ENCODE measurements at places on chromosomes 11 and 22.

DNA sequence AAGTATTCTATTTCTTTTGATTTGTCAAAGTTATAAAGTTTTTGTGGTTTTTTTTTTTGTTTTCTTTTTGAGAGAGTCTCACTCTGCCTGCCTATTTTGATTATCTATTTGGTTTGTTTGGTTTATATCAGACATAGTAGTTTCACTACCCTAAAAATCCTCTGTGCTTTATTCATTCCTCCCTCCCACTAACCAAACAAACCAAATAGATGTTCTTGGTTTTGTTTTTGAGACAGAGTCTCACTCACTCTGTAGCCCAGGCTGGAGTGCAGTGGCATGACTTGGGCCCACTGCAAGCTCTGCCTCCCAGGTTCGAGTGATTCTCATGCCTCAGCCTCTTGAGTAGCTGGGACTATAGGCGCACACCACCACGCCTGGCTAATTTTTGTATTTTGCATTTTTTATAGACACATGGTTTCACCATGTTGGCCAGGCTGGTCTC, 67.9 kb downstream of the ENTHD1 start:
- DNase-seq, result no peak

GRCh38 chr11:45366619-45367190, 80.6 kb upstream of the SYT13 start:
- DNase-seq, result no peak

DNA sequence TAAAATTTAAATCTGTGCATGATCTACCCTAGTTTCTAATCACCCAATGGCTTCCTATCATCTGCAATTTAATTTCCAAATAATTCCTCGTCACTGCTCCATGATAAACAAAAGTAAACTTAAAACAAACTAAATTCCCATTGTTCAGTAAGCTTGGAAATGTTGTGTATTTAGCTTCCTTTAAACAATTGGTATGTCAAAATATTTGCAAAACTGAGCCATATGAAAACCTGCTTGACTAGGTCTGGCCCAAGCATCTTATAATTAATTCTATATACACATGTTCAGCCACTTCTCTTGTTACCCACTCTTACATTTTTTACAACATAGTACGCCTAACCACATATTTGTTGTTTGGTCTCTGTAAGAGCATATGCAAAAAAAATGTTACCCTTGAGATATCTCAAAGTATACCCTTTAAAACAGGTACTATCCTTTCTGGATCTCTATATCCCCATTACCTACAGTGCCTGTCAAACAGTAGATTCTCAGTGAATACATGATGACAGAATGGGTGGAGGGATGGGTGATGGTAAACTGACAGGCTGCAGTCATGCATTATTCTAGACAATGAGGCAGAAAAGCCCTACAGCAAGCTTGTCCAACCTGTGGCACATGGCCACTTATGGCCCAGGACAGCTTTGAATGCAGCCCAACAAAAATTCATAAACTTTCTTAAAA, 1277.9 kb upstream of the TENM4 start:
- no peak for DNase-seq

- DNase-seq, result no peak
Measured at GRCh38 chr11:73189315-73189714, 28.8 kb upstream of the P2RY2 start.

GRCh38 chr22:30272781-30273601, 6.3 kb upstream of the OSM start:
- DNase-seq, result no peak

DNA sequence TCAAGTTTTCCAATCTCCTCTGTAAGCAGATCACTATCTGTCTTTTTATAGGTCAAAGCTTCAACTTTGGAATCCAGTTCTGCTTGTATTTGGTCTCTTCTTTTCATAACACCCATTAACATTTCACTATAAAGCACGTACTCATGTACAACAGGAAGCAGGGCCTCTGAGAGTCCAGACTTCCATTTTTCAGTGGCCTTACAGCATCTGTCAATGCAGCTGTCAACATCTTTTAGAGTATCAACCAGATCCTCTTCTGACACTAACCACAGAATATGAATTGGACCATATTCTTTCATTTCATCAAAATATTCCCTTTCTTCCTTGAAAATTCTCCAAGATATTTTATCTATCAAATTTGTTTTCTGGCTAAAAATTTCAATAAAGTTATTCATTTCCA, 24.7 kb upstream of the SLN start:
- DNase-seq, result no peak

DNA sequence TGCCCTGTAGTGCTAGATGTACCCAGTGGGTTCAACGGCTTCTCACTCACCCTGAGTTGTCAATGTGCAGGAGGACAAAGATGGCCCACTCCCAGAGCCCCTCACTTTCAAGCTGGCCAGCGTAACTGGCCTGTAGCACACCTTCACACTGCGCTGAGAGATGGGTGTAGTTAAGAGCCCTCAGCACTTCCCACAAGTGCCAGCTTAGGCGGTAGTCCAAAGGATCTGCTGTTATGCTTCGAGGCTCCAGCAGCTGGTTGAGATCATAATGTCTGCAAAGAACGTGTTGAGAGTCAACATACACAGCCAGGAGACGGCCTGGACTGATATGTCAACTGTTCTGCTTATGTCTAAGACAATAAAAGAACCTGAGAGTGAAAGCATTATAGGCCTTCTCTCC, 14.7 kb upstream of the CHRNA10 start:
- DNase-seq, result no peak

- no peak for DNase-seq
Measured at GRCh38 chr22:41512421-41513194, 31.7 kb downstream of the POLR3H start.

DNA sequence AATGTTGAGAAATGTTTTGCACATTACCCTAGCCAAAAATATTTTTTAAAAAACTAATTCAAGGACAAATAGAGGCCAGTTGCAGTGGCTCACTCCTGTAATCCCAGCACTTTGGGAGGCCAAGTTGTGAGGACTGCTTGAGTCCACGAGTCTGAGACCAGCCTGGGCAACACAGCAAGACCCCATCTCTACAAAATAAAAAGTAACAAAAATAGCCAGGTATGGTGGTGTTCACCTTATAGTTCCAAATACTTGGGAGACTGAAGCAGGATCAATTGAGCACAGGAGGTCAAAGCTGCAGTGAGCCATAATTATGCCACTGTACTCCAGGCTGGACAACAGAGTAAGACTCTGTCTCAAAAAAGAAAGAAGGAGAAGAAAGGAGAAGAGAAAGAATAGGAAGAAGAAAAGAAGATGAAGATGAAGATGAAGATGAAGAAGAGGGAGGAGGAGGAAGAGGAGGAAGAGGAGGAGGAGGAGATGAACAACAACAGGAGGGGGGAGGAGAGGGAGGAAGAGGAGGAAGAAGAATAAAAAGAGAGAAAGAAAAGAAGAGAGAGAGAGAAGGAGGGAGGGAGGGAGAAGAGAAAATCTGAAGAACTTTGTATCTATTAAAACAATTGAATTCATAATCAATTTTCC, 136.5 kb downstream of the TTC28 start:
- no peak for DNase-seq

- DNase-seq, result no peak
Measured at GRCh38 chr11:45021692-45022141, 71.0 kb upstream of the TP53I11 start.

DNA sequence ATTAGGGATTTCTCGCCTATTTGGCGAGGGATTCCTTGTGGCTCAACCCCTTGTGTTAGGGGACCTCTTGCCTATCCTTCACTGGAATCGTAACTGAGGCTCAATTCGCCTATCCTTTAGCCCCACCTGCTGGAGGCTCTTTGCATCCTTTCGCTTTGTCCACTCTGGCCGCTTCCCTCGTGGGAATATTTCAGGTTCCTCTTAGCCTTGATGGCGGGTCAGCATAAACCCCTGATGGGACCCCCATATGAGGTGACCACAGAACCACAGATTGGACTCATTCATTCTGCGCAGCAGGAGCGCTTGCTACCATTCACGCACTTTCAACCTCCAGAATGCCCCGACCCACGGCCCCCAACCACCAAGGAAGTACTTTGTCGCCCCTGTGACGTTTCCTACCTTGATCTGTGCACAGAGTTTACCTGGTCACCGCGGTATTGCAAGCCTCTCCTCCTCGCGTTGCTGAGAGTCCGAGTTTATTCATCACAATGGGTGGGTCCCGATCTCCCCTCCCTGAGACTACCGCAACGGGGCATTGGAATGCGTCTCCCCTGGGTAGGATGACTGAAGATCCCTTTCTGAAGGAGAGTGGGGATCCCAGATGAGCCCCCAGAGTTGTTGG, at the start of gene OR52N2:
OR52N2 (plus strand) TSS at position 425 of the 622 bp plus-strand sequence. CDS start 11,412 bp downstream, outside the sequence.
- DNase-seq, result peak; percentile 62

DNA sequence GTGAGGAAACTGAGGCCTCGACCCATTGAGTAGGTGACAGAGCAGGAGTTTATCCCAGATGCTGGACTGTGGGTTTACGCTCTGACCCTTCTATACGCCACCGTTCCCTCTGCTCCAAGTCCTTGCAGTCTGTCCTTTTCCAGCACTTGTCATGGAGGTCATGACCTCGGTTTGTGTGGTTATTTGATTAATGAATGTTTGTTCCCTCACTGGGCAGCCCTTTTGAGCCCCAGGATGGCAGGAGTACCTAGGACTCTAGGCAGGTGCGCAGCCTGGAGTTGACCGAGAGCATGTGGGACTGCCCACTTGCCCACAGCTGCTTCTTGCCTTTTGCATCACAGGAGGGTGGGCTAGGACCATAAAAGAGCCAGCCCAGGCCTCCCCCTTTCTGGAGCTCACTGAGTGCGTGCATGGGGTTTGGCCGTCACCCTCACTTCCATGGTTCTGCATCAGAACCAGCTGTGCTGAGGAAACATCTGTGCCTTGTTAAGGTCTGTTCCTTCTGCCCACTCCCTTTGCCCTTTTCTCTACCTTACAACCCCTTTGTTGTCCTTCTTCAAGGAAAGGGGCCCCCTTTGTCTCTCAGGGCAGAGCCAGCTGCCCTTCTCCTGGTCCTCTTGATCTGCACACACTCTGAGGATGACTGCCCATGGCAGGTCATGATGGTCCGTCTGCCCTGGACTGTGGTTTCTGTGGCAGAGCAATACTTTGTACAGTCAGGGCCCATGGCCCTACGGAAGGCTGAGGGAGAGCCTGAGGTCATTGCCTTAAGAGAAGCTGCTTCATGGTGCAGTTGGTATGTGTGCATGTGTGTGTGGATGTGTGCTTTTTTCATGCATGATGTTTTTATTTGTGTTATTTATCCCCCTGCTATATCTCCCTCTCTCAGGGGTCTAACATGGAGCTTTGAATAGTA, 38.2 kb downstream of the BMAL1 start:
- no peak for DNase-seq

DNA sequence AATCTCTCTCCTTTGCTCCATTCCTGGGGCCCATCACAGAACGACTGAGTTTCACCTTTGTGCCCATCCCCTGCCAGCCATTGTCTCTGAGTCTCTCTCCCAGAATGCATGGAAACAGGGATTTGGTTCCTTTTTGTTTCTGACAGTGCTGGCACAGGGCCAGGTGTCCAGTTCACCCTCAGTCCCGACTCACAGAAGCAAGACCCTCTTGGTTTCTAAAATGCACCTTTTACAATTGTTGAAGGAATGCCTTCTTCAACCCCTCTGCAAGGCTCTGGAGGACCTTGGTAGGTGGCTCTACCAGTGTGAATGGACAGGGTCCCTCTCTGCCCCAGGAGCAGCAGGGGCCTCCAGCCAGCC, 5.1 kb upstream of the MYEOV start:
- DNase-seq, result no peak

DNA sequence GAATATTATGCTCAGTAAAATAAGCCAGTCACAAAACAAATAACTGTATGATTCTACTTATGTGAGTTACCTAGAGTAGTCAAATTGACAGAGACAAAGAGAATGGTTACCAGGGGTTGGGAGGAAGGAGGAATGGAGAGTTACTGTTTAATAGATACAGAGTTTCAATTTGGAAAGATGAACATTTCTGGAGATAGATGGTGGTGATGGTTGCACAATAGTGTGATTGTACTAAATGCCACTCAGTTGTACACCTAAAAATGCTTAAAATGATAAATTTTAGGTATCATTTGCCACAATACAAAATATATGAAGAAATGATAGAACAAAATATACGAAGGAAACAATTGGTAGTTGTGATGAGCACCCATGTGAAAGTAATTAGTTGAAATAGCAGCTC, 43.4 kb downstream of the PDHX start:
- no peak for DNase-seq

DNA sequence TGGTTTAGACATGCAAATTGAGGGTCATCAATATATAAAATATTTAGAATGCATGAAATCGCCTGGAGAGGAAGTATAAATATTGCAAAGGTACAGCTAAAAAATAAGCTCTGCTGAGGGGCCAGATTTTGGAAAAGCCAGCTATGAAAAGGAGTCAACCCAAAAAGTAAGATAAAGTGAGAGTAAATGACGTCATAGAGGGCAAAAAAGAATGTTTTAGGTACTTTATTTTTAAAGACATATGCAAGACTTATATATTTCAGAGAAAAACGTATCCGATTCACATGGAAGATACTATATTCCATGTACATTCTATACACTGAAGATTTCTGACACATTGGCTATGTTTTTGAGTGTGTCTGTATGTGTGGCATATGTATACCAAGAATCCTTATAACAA, 13.6 kb downstream of the GRM5 start:
- DNase-seq, result no peak

DNA sequence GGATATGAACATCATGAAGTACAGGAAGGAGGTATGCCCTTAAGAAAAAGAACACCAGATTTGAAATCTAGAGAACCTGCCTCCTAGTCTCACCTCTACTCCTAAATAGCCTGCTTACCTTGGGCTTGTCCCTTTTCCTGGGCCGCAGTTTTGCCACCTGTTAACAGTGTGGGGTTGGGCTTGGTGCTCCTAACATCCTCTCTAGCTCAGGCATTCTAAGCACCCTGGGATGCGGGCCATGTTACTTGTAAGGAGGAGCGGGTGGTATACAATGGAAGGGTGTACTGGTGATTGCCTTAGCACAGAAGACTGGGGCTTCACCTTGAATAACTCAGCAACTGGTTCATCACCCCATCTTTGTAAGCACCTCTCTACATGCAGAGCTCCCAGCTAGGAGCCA, 48.7 kb downstream of the TIMP3 start:
- DNase-seq, result no peak

- DNase-seq, result no peak
Measured at GRCh38 chr22:50119768-50120251, 30.0 kb downstream of the MOV10L1 start.

GRCh38 chr11:65163684-65164083, 6.3 kb upstream of the SPDYC start:
- DNase-seq, result no peak

- DNase-seq, result no peak
Measured at GRCh38 chr11:109132539-109132938, 289.5 kb upstream of the C11orf87 start.

DNA sequence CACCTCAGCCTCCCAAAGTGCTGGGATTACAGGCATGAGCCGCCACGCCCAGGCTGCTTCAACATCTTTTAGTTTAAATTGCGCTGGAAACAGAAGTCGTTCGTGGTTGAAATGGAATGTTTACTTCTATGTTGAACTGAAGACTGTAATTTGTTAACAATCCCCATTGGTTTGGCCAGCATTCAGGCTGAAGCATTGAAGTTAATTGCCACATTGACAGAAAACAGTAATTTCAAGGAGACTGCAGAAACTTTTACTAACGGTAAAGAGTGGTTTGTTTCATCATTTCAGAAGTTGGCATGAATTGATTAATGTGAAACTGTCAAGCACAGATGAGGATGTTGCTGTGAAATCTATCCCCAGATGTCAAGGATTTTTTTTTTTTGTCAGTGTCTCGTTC, 14.2 kb downstream of the AP5B1 start:
- DNase-seq, result no peak
